Caco-2 (cell line): ENCODE measurements at places on chromosomes 7 and 10.
A peak's percentile ranks its signal among the peaks of the same experiment; 100 is the strongest.

- no peak for DNase-seq
These were observed 19.1 kb upstream of the MTPAP start for GRCh38 chr10:30368065-30368718.

DNA sequence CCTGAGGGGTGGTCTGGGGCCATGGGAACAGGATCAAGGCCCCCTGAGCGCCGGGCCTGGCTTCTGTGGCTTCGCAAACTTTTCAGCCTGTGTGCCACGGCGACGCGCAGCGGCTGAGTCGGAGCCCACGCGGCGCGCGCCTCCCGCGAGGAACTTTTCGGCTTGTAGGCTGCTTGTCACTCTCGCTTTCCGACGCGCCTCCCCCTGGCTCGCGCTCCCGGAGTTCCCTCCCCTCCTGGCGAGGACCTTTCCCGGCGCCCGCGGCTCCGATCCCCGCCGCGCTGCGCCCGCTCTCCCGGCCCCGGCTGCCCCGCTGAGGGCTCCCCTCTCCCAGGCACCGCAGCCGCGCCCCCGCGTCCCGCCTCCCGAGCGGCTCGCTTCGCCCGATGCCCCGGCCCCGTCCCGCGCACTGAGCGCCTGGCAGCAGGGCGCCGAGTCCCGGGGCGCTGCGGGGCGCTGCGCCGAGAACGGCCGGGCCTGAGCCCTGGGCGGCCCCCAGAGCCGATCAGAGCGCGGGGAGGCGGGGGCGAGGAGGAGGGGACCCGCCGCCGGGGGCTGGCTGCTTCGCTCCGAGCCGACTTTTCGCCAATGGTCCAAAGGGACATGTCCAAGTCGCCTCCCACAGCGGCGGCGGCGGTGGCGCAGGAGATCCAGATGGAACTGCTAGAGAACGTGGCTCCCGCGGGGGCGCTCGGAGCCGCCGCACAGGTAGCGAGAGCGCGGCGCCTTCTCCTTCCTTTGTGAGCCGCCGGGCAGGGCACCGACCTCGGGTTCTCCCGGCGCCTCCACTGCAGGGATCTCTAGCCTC lies at the start of gene CACNB2:
Gene CACNB2, plus strand, starts transcription at position 276 of the 808 bp plus-strand sequence.
- DNase-seq = peak; percentile 67

GRCh38 chr7:123633553-123633952 lies 22.1 kb upstream of the LMOD2 start:
- DNase-seq = no peak

GRCh38 chr7:80999100-80999499 lies 80.2 kb upstream of the SEMA3C start:
- DNase-seq = no peak

DNA sequence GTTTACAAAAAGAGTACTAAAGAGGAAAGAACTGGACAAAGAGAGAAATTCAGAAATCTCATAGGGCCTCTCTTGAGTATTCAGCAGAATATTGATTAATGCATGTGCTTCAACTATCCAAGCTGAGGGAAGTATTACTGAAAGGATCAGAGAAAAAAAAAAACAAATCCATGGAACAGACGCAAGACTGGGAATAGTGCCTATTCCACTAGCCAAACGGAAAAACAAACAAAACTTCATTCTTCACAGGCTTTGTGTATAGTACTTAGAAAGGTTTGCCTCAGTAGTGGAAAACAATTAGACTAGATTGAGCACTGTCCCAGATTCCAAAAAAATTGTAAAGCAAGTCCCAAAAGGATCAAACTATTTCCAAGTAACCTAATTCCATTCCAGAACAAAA lies 106.2 kb downstream of the TFEC start:
- no peak for DNase-seq

GRCh38 chr10:29908962-29909361 lies 150.4 kb downstream of the JCAD start:
- DNase-seq = no peak

- no peak for DNase-seq
These were observed 296.2 kb downstream of the LRRTM3 start for GRCh38 chr10:67221939-67222494.

DNA sequence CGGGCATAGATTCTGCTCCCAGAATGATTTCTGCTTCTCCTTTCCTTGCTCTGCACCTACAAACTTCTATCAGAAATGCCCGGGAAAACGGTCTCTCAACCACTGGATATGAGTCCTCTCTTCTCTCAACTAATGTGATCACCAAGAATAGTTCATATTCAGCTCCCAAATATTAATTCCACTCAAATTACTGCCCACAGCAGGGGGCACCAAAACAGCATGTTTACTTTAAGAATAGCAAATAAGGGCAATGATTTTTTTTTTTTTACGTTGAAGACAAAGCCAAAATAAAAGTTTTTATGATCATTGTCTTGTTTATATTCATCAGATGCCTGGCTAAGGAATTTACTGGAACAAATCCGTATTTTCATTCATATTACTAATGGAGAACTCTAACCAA lies 94.9 kb upstream of the PRSS1 start:
- DNase-seq = no peak

- peak; percentile 41 for DNase-seq
These were observed 231.4 kb downstream of the CREB5 start for GRCh38 chr7:28643584-28644340.

DNA sequence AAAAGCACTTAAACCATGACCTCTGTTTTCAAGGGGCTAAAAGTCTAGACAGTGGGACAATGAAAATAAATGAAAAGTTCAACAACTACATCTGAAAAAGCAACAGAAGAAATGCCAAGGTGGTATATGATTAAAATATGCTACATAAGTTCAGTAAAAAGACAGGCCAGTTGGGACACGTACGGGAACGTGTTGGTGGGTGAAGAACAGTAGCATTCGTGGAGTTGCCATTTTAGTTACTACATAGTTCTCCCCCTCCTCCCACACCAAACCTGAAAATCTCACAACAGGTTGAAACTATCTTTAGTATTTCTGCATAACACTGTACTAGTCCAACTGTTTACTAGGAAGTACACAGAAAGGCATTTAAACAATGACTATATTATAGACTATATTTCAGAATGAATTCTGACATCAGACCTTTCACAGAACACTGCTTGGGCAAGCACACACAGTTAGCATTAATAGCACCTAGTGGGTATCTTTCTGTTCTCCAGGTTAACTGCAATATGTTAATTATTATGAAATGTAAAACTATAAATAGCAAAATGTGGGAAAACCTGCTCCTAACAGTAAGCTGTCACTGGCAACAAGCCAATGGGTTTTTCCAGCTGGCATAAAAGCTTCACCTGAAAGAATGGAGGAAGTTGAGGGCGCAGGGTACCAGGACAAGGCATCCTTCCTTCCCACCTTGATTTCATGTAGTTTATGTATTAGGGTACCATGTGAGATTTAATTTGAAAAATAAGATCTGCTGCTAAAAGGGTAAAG lies 135.0 kb downstream of the STRA8 start:
- DNase-seq = no peak

DNA sequence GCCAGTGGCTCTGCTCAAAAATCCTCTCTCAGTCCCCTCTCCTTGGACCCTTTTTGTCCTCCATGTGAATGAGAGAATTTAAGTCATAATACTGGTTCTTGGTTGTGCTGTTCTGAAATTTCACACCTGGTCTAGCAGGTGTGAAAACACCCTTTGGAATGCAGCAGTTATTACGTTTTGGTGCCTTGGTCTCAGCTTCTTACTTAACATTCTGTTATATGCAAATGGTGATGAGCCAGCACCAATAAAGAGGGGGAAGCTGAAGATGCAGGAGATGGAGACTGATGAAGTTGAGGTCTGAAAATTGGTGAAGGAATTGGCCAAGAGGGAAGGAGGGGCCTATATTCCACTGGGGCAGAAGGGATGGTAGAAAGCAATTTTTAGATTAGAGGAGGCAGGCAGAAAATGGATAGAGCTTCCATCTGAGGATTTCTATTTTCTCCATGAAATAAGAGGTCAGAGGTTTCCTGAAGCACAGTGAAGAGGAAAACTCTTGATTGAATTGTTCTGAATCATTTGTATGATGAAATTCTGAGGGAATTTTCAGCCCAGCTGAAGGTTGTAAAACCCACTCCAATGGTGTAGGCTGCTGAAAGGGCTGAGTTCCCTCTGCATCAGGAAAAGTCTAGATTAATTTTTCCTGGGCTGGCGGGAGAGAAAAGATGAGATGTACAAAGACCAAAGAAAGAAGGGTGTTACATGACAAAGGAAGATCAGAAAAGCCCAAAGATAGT lies 94.0 kb upstream of the FAM180A start:
- DNase-seq = no peak

GRCh38 chr10:123517426-123517825 lies 148.7 kb upstream of the GPR26 start:
- no peak for DNase-seq
